ENCODE measurements at places on chromosomes 3 and 15. TPM values are rescaled to one million over a fixed set of nuclear protein-coding genes. Genes with fewer than 3 reads are reported as not detected.

GRCh38 chr3:50293079-50293801, 1.0 kb upstream of the IFRD2 start:
- peak; percentile 35 for DNase-seq

DNA sequence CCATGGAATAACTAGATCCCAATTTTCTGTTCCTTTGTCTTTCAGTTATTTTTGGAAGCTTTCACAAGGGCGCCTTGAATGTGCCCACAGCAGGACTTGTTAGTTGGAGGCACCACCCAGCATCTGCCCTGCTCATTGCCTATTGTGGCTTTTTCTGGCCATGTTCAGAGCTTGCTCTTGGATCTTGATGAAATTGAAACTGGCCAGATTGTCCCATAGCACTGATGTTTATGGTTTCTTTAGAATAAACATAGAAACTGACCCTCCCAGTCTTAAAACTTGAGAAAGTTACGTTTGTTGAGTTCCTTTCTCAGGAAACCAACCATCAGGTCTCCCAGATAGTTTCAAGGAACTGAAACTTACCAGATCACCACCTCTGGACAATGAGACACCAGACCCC, 474.7 kb downstream of the IL5RA start:
- DNase-seq = no peak

DNA sequence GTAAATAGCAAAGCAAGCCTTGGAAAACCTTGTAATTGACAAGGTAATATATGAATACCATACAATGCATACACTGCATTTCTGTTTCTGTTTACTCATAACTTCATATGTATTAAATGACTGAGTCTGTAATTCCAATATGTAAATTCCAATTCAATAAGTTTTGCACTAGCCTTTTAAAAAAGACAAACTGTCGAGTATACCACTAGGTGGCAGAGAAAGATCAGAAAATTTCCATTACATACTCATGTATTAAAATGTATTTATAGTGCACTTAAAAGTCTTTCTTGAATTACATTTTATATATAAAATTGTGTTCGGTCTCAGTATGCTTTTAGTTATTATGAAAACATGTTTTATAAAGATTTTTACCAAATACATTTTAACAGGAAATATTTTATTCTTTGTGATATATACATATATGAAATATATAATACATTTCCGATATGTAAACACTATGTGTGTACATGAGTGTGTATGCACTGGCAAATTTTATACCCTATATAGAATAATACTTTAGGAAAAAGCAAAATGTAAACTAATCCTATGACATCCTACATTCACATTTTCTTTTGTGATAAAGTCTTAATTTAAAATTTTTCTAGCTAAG, 216.8 kb downstream of the VGLL3 start:
- no peak for DNase-seq

GRCh38 chr3:46942076-46942475, 34.5 kb downstream of the CCDC12 start:
- DNase-seq = no peak

GRCh38 chr15:80925597-80926059, 64.0 kb downstream of the MESD start:
- no peak for DNase-seq

- DNase-seq = no peak
These were observed 59.8 kb upstream of the PSMD6 start for GRCh38 chr3:64082961-64083541.

Gene ELL3
- polyA plus RNA-seq = 2.6 TPM

Gene SOX14
- not detected for polyA plus RNA-seq

DNA sequence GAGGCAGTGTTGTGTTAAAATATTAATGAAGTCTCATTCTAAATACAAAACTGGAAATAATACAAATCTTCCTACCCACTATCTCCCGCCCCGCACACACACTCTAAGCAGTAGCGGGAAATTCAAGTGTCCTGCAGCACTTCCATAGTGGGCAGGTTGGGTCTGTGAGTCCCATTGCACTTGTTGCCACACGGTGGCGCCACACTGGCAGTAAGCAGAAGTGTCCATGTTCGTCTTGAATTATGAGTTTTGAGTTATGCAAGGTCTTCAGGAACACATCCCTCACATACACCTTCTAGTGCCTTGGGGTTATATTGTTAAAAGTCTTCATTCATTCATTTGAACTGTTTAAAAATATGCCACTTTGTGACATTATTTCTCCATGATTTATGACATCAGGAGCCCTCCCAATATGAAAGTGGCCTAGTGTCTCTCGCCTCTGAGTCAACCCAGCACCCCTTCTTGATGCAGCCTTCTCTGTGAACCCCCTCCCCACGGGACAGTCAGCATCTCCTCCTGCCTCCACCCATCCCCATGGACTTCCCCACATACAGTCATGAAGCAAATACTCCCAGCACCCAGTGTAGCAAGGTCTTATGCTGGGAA, 17.6 kb upstream of the CCDC174 start:
- DNase-seq = peak; percentile 60

GRCh38 chr3:35679409-35680080, 40.2 kb downstream of the ARPP21 start:
- DNase-seq = no peak

DNA sequence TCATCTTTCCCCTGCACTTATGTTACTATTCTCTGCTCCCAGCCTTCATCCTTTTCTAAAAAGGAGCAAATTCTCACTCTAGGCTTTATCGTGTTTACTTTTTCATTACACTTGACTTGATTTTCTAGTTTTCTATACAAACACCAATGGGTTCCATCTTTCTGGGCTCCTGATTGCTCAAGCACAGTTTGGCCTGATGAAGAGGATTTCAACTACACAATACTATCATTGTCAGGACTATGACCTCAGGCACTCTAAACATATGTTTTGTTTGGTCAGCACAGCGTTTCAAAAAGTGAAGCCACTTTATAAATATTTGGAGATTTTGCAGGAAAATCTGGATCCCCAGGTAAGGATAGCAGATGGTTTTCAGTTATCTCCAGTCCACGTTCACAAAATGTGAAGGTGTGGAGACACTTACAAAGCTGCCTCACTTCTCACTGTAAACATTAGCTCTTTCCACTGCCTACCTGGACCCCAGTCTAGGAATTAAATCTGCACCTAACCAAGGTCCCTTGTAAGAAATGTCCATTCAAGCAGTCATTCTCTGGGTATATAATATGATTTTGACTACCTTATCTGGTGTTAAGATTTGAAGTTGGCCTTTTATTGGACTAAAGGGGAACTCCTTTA, 86.2 kb downstream of the TGFBR2 start:
- no peak for DNase-seq

DNA sequence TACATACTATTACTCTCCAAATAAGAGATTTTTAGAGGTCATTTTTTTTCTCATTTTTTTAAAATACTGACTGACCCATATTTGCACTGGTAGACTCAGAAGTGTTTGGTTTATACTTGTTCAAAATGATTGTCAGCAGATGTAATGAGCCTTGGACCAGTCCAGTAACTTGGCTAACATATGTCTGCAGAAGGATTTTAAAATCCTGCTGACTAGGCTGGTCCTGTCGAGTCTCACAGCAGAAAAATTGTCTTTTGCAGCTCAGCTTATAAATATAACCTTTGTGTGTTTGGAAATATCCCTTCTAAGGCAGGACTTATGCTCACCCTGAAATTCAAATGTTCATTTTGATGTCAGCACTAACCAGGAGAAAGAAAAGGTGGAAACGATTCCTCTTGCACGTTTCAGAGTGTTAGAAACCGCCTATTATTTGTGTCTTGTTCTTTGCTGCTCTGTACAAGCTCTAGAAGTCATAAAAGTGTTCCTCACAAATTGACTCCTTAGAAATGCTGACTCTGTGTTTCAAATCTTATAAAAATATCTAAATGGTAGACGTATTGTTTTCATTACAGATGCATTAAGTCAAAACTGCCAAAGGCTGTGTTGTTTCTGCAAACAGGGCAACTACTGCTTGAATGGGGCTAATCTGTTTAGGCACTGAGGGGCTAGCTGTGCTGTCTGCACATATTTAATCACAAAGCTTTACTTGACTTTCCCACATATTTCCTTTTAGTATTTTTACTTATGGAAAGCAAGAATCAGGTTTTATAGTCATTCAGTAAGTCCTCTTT, 95.3 kb downstream of the CHL1 start:
- no peak for DNase-seq

Gene RETNLB
- not detected for polyA plus RNA-seq

DNA sequence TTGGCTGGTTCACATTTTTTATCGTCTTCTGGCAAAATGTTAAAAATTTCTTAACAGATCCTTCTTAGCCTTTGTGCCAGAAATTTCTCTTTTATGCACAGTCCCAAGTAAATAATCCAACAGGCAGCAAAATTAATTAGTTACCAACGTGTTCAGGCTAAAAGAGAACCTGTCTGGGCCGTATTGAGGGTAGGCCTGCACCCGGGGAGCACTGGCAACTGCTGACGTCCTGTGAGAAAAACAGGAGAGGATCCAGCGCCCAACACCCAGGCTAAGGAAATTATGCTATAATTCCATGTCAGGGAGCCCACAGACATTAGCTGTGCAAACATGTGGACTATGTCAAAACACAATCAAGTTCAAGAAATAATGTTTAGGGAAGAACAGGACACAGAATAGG, 30.7 kb upstream of the CSTA start:
- no peak for DNase-seq

DNA sequence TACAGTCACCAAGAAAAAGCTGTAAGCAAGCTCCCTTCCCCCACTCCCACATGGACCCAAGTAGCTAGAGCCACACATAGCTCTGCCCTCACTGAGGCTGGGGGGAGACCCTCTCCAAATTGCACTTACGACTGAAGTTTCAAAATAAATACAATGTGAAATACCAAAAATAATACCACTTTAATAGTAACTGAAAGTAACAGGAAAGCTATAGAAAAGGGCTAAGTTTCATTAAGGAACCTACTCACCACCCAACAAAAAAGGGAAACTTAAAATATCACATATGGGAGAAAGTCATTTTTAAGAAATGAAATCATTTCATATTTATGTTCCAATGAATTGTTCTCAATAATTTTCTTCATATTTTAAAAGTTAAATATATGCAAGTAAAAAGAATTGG, 130.4 kb upstream of the UBE2E2 start:
- DNase-seq = no peak

DNA sequence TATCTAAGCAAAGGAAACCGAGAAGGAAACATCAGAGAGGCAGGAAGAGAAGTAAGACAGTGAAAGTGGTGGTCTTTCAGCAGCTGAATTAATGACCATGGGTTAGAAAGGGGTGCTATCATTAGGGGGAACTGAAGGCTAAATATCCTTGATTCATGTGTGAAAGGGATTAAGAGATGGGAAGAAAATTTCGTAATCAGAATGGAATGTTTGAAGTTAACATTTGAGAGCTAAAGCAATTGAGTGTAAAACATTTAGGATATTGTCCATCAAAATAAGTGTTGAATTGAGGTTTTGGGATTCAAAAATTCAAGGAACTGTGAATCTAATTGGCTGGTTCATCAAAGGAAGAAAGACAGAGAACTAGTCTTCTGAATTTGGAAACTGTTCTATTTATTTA, 4.1 kb upstream of the ECT2 start:
- DNase-seq = no peak

Gene GABPB1
- 31.6 TPM for polyA plus RNA-seq

Gene C3orf18
- polyA plus RNA-seq = 14.2 TPM

Gene IP6K1
- polyA plus RNA-seq = 38.8 TPM

DNA sequence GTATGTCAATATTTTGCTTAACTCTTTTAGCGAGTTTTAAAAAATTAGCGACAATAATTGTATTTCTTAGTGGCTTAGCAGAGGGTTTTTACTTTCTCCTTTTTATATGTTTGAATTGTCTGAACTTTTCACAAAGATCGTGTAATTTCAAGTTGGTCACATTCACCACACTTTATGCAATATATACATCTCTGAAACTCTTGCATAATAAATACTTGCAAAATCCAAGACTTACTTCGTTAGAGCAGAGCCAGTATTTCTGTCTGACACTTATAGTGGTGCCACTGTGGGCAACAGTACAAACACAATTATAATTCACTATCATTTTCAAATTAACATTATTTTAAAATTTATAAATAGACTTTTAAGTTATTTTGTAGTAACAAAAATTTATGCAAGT, 62.0 kb downstream of the SUCNR1 start:
- no peak for DNase-seq

DNA sequence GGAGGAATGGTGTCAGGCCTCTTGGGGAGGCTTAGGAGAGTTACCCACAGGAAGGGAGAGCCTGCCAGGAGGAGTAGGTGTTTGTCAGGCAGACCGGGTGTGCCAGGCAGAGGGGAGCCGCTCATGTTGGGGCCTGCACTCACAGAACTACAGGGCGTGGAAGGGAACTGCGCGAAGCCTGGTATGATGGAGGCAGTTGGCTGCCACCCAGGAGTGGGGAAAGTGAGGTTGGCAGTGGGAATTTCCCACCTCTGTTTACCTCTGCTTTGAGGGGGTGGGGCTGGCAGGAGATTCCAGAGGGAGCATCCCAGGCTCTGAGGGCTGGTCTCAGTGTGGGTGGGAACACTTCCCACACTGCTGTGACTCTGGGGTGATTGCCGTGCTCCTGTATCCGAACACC, 99.9 kb downstream of the SLCO3A1 start:
- DNase-seq = no peak

Gene RPL4
- 1,459 TPM for polyA plus RNA-seq
